AG04449 (cell line): ENCODE measurements at places on chromosomes 16 and 17.

DNA sequence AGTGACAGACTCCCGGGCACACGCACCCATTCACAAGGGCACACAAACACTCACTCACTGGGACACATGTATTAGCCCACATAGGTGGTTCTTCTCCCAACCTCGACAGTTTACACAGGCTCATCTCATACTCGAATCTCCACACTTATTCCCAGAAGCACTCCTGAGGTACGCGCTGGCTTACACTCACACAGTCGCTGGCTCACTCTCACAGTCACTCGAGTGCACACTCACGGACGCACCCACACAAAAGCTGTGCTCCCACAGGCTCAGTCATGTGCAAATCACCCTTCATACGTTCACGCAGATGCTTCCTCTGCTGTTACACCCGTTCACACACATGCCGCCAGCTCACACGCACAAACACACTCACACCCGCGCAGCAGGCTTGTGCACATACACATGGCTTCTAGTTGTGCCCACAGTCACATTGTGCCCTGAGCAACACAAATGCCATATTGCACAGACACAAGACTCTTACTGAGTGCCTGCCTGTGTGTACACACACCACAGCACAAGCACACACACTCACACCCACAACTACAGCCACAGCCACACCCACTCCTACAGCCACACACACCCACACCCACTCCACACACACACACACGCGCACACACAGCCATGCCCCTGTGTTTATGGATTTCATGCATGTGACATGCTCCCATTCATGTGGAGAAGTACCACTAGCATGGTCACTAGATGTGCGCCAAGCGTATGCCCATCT is 8.4 kb upstream of the PRR29 start:
- no peak for DNase-seq

GRCh38 chr17:17106756-17107155 is 64.5 kb downstream of the MPRIP start:
- DNase-seq = no peak

DNA sequence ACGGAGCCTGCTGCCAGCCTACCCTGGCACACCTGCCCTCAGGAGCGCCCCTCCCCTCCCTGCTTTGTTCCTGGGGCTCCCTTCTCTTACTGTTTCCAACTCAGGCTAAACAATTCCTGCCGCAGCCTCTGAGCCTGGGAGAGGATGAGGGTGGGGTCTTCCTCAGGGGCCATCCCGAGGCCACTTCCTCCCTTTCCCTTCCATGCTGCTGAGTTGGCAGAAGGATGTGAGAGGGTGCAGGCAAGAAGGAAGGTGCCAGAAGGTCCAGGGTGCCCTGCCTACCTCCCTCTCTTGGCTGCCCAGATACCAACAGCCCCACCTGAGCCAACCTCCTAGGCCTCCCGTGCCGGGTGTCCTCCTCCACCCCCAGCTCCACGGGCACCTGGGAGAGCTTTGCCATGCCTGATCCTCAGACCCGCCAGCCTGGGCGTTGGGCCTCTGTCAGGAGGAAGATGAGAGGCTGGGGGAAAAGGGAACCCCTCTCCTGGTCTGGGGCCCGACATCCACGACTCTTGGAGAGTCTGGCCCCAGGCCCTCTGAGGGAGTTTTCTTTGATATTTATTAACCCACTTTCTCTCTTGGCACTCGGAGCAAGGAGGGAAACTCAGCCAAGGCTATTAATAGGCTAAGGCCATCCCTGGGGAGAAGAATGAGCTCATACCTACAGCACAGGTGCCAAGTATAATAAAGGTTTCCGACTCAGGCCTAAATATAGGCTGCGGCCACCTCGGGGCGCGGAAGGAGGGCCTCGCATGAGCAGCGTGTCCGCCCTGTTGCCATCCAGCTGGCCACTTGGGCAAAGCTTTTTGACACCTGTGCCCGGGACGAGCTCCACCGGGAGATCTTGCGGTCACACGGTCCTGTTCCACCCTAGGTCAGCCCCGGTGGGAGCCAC is 232.0 kb downstream of the ENGASE start:
- no peak for DNase-seq

DNA sequence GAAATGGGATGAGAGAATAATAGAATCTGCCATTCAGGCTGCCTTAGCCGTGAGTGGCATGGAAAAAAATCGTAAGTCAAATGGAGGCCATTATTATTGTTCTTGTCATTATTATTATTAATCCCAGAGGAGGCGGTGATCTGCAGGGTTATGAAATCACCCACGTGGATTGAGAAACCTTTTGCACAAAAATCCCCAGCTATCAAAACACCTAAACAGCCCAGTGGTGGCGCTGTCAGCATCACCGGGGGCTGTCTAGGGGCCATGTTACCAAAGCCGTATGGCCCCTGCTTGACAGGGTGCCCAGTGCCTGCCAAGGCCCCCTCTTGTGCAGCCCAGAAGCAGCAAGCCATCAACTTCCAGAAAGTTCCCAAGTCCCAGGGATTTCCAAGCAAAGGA is 25.2 kb downstream of the CNGB1 start:
- DNase-seq = no peak

DNA sequence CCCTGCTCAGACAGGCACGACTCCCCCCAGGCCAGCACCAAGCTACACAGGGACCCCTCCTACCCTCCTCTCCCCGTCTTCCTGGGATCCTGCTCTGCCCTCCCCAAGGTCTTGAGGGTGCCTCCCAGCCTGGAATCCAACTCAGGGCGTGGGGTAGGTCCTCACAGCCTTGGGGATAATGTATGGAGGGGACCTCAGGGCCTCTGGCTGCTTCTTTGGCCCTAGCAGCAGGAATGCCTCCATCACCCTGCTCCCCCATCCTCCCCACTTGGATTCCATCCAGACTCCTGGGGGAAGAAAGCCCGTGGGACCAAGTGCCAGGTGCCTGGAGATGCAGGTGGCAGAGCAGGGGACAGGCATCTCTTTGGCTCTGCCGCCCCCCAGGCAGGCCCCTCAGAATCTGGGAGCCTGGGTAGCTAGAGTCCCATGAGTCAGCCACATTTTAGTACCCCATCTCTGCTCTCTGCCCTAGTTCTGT is 10.7 kb upstream of the STAC2 start:
- DNase-seq = no peak

DNA sequence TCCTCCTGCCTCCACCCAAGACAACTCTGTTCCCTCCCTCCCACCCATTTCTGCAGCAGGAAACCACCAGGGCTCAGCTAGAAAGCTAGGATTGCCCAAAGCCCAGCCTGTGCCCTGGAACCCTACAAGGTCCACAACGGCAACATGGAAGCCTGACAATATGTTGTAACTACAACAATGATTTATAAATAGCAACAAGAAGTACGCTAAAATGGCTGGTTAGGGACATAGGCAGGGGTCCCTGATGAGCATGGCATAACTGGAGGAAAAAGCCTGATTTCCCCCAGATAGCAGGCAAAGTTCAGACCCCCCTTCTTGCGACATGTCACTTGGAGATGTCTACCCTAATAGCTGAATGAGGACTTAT is 6.6 kb downstream of the ST3GAL2 start:
- no peak for DNase-seq

DNA sequence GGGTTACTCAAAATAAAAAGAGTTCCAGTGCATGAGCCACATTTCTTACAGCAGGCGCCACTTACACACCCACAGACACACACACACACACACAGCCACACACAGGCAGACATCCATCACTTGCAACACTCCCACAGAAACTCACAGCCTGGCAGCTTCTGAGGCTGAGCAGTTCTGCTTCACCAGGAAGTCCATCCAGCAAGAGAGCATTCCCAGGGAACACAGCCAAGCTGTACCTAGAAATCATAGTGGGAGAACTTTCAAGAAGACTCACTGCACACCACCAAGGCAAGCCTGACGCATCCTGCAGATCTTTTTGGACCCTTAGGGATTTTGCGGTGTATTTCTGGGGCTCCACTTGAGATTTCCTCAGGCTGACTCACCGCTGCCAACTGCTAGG is 140.9 kb upstream of the WSB1 start:
- DNase-seq = no peak

DNA sequence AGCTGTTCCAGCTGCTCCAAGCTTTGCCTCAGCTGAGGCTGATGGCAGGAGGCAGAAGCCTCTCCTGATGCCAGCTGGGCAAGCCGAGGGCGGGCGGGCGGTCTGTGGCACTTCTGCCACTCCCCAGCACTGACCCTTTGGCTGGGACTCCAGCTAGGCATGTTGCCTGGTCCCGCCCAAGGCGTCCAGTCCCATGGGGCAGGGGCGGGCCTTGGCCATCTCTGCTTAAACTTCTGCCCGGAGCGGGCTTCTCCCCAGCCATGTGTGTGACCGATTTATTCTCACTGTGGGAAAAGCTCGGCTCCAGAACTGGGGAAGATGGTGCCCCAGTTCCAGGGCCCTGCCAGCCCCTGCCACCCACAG is 349.1 kb downstream of the SEC14L1 start:
- DNase-seq = no peak

- no peak for DNase-seq
These were observed 62.4 kb downstream of the RAB11FIP4 start for GRCh38 chr17:31453896-31454295.

GRCh38 chr17:58969156-58969555 is 137.5 kb downstream of the TRIM37 start:
- no peak for DNase-seq

DNA sequence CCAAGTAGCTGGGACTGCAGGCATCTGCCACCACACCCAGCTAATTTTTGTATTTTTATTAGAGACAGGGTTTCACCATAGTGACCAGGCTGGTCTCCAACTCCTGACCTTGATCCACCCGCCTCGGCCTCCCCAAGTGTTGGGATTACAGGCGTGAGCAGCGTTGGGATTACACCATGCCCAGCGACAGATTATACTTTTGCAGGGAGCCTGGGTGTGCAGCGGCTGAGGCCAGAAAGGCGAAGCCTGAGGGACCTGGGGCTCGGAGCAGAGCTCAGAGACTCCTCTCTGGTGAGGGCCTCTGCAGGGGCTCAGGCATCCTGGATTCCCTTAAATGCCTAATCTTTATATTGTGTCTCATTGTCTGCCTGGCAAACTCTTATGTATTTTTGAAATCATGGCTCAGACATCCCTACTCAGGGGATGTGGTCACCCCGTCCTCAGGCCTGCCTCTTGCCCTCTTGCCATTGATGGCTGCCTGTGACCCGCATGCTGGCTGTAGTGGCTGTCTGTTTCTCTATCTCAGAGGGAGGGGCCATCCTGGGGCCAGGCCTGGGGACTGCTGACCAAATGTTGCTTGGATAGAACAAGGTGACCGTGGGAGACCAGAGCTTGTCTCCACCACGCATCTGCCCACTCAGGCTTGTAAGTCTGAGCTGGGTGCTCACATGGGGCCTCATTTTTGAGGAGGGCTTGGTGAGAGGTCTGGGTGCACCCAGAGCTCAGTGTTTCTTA is 42.6 kb downstream of the B9D1 start:
- no peak for DNase-seq

GRCh38 chr17:63785556-63785955 is 11.6 kb downstream of the DDX42 start:
- no peak for DNase-seq

- DNase-seq = no peak
These were observed 5.0 kb upstream of the NAGLU start for GRCh38 chr17:42530952-42531454.

DNA sequence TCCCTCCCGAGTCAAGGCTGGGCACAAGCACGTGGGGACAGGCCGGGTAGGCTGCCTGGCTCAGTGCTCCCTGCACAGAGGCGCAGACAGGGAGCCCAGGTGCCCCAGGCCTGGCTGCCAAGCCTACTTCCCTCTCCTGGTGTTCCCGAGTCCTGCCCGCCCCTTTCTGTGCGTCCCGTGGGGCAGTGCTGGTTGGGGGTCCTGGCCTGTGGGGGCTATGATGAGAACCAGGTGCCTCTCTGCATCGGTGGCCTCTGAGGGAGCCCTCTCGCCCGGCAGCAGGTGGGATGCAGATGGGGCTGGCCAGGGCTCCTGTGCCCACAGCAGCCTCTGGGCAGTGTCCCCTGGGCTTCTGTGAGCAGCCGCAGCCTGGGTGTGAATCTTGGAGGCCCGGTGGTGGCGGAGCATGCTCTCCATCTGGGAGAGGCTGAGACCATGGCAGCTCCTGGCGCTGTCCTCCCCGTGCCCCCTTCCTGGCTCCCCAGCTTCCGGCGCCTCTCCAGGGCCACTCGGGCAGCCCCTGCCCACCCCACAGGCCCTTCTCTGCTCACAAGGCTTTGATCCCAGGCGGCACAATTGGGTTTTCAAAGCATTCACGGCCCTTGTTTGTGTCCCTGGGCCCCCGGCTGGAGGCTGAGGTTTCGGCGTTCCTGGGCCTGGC is 7.2 kb downstream of the CENPX start:
- no peak for DNase-seq

DNA sequence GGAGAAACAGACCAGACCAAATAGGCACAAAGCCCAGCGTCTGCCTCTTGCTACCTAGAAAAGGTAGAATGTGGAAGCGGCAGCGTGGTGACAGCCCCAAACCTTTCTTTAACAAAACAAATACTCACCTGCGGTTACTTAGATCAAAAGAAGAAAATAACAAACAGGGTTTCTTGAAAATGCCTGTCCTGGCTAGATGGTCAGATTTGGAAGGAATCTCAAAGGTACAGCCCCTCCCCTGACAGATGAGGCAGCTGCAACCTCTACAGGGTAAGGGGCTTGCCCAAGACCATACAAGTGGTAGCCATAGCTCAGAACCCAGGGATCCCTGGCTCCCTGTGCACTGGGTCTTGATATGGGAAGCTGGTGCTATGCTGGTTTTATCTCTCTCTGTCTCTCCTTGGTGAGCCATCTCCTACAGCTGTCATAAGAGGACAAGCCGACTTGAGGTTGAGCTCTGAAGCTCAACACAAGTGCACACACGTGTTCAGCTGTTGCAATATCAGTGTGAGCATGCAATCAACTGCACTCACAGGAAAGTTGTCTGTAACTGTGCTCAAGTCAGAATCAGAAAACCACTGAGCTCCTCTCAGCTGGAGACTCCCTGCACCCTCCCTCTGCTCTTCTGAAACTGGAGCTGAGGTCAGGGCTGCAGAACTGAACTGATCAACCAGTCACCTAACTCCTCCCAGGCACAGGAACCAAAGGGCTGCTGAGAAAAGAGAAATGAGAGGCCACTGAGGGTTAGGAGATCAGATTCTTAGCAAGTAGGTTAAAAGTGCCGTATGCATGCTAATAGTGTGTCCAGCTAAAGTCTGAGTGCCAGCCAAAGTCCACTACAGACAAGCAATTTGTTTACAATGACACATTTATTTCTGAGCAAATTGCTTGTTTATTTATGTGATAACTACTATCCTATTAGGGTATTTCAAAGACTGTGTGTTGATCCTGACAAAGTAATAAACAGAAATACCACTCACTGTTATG is 6.1 kb upstream of the RNF157 start:
- DNase-seq = no peak

GRCh38 chr16:59959311-59959710 is 1225.2 kb upstream of the GOT2 start:
- no peak for DNase-seq

- no peak for DNase-seq
These were observed 177.0 kb upstream of the IRX6 start for GRCh38 chr16:55146966-55147365.

- no peak for DNase-seq
These were observed 13.5 kb upstream of the ZNF689 start for GRCh38 chr16:30623536-30624283.

- DNase-seq = no peak
These were observed 28.0 kb upstream of the MRPS23 start for GRCh38 chr17:57877803-57878377.
